ENCODE measurements at places on chromosomes 1 and 21.

GRCh38 chr1:2785631-2786328 lies 15.7 kb downstream of the TTC34 start:
- no peak for DNase-seq

- no peak for DNase-seq
Measured at GRCh38 chr1:205353612-205354011, 3.1 kb downstream of the KLHDC8A start.

DNA sequence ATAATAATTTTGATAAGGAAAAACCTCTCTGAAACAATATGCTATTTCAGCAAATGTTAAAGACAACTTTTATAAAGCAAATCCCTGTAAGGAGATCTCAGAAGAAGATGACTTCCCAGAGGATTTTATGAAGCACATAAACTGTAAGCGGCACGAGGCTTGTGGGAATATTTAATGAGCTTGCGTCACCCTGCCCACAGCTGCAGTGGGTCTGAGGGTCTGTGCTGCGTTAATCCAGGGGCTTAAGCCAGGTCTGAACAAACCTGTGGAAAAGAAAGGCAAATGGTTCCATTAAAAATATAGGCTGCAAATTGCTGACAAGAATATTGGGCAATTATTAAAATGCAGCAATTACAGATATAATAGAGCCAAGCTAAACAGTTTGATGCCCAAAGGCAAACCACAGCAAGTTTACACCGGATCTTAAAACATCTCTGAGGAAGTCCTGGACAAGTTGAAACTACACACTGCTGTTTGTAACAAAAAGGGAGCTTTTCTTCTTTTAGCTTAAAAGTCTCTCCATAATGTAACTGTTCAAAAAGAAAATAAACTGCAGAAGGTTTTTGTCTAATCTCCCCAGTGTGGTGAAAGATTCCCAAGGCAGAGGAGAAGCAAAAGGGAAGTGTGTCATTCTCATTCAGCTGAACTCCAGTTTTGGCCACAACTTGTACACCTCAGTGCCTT lies 21.8 kb downstream of the TGFBR3 start:
- DNase-seq: no peak

DNA sequence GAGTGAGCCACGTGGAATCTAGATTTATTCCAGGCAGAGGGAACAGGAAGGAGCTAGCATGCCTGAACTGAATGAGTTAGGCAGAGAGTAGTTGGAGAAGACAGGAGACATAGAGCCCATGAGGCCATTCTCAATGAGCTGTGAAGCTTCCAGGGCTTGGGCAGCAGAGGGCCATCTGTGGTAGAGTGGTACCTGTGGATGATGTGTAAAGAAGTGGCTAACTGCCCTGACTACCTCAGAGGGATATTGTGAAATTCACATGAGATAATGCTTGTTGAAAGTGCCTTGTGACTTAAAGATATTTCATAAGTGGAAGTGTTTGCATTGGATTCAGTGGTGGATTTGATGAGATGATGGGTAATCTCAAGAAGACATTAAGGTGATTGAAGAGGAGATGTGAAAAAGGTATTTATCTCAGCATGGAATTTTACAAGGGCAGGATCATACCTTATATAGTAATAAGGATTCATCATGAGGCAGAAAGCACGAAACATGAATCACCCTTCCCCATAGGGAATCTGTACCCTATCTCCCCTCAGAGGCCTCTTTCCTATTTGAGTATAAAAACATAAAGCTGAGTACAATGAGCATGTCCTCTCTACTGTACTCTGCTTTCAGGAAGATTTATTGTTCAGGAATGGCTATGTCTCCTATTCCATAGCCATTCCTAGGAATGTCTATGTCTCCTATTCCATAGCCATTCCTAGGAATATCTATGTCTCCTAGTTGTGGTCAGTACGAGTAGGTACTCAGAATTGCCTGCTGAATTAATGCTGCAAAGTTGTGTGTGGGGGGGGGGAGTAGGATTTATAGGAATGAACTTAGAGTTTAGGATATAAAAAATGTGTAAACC lies 146.8 kb downstream of the PAPPA2 start:
- DNase-seq: no peak

GRCh38 chr21:43806017-43806710 lies 16.8 kb downstream of the RRP1 start:
- DNase-seq: no peak

DNA sequence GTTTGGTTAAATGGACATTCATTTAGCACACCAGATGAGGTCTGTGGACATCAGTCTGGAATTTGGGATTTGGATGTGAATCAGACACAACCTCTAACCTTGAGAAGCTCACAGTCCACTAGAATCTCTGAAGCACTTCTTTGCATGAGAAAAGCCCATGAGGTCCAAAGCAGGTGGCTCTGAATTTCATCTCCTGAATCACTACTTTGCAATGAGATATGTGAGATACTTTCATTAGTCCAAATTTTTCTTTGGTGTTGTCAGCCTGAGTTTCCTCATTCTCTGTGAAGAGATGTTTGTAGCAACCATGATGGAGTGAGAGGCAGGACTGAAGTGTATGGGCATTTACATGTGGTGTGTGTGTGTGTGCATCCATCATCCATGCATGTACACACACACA lies 16.5 kb upstream of the LCE2D start:
- no peak for DNase-seq

DNA sequence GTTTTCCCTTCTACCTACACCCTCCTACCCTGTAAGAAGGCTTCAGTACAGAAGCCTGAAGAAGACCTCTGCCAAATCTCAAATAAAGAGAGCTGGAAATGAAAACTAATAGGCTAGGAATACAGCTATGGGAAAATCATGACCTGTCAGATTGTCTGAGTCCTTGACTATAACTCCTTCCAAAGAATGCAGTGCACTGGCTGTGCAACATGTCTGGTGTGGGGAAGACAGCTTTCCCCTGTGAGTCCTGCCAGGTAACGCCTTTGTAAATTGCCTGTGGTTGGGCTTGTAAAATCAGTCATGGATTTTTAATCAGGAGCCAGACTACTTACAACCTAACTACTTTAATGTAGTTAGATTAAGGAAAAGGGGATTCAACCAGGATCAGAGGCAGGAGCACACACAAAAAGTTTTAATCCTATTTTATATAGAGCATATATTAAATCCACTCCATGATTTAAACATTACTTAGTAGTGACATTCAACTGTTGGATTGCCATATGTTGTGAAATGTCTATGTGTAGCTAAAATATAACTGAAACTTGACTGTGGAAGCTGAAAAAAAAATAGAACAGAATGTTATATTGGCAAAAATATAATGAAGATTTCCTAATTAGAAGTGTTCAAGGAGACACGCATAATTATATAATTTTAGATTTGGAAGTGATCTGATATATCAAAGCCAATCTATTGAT lies 1667.8 kb downstream of the KCNT2 start:
- no peak for DNase-seq

GRCh38 chr1:60581455-60582220 lies 500.7 kb upstream of the NFIA start:
- no peak for DNase-seq
